ENCODE measurements at places on chromosomes 6 and 20.

DNA sequence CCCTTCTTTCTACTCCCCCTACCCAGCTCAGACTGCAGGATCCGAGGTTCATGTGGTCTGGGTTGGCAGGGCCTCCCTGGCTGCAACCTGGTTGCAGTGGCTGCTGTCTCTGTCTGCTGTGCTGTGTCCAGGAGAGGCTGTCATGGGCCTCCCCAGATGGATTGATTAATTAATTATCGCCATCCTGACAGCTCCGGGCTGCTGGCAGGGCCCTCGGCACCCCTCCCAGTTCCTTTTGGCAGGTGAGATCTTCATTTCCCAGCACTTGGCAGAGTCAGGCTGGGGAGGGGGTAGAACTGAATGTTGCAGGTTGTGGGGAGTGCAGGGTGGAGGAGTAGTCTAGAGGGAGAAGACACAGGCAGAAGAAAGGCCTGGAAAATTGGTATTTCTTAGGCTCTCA lies 56.7 kb upstream of the ZFAND3 start:
- DNase-seq: no peak

DNA sequence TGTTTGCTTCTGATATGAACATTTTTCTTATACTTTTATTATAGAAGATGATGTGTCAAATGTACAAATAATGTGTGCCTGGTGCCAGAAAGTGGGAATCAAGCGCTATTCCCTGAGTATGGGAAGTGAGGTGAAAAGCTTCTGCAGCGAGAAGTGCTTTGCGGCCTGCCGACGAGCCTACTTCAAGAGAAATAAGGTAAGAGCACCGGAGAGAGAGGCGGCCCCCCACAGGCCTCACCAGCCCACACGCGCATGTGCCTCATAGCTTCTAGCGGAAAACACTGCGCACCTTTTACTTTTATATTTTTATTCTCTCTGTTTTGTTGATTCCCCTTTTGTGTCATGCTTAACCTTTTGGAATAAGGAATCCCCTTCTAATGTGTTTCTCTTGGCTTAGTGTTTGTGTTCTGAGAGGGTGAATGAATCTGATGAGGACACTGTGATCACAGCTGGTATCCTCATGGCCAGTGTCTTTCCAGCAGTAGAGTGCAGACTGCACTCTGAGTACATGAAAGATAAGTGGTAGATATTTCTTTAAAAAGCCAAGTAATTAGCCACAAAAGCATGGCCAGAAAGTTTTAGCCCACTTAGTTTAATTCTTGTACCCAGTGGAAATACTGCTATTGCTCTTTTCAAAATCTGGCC lies 43.6 kb downstream of the SOBP start:
- DNase-seq: no peak

DNA sequence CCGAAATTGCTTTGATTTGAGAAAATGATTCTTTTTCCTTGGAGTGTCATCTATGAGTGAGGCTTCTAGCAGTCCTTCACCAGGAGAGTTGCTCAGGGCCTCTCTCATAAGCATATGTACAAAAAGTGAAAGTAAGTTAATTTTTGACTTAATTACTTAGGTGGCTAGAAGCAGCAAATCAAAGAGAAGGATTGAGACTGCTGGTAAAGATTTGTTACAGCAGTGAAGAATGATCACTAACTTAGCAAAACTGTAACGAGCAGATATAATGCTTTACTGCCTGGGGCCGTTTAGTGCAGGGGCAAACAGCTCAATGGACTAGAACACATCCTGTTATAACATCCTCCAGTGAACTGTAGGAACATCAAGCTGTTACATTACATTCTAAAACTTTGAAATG lies 167.8 kb upstream of the RIPOR2 start:
- no peak for DNase-seq

DNA sequence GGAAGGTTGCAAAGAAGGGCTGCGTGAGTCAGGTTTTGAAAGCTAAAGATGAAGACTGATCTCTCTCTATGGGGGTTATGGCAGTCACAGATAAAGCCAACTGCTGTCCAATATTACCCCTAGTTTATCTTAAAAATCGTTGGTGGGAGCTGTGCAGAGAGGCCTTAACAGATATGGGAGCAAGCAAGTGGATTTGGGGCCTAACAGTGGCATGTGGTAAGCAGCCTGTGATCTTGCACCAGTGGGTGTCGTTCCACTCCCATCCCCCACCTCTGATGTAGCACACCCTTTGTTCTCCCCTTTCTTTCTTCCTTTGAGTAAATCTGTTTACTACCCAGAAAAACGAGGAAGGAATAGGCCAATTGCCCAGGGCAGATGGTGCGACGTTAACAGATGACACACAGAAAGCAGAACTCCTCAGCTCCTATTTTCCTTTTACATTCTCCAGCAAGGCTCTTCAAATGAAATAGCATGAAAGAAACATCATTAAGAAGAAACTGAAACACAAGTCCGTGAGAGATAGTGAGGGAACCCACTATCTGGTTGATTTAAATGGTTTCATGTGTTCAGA lies 274.1 kb upstream of the CITED2 start:
- DNase-seq: no peak

Data from RPMI8226 (cell line).